Sigmoid colon (tissue), 7 donors: ENCODE measurements at places on chromosomes 6 and 20. TPM values are rescaled to one million over a fixed set of nuclear protein-coding genes. Genes with fewer than 3 reads are reported as not detected.

The KHDC1L gene
- not detected for polyA plus RNA-seq

The RWDD2A gene
- polyA plus RNA-seq, result 2.3 TPM

The NRSN1 gene
- not detected for polyA plus RNA-seq

The NKX2-4 gene
- polyA plus RNA-seq, result not detected

The DAAM2 gene
- polyA plus RNA-seq, result 8.3 TPM

The PHACTR3 gene
- under 0.01 TPM for polyA plus RNA-seq

The BANF2 gene
- polyA plus RNA-seq, result not detected

The DYNLT2 gene
- 0.46 TPM for polyA plus RNA-seq

The NELFCD gene
- 22.7 TPM for polyA plus RNA-seq

The TFAP2D gene
- polyA plus RNA-seq, result not detected

The CYP24A1 gene
- polyA plus RNA-seq, result not detected

The FAM83C gene
- polyA plus RNA-seq, result not detected

The PSMB1 gene
- 287 TPM for polyA plus RNA-seq

The LPA gene
- not detected for polyA plus RNA-seq

The CST7 gene
- 3.9 TPM for polyA plus RNA-seq

The HEY2 gene
- polyA plus RNA-seq, result not detected
